ENCODE measurements at places on chromosomes 6 and 20. TPM values are rescaled to one million over a fixed set of nuclear protein-coding genes. Genes with fewer than 3 reads are reported as not detected.

DNA sequence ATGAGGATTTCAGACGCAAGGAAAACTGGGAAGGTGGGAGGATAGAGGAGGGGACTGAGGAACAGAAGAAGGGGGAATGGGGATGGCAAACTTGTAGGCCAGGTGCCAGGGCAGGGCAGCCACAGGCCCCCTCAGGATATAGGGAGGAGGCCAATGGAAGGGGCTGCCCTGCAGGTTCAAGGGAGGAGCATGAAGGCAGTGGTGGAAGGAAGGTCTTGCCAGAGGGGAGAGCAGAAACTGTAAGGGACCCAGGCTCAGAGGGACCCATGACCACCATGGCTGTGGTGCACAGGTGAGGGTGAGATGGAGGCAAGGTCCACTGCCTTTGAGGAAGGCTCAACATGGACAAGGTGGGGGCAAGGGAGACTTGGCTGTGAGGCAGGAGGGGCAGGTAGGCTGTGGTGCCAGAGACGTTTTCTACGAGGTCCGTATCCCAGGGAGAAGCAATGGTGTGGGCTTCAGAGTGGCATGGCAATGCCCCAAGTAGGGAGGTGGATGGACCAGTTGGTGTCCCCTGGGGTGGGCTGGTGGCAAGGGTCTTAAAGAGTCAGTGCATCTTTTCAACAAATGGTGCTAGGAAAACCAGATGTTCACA lies 22.7 kb downstream of the HLA-F start:
- no peak for DNase-seq

DNA sequence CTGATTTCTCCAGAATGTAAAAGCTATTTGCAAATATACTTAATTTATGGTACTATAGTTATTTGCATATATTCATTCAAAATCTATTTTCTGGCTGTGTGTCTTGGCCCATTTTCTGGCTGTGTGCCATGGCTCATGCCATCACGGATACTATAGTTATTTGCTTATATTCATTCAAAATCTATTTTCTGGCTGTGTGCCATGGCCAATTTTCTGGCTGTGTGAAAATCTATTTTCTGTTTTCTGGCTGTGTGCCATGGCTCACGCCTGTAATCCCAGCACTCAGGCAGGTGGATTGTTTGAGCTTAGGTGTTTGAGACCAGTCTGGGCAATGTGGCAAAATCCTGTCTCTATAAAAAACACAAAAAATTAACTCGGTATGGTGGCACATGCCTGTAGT lies 28.9 kb upstream of the RIPK1 start:
- no peak for DNase-seq

The CBLN4 gene
- not detected for total RNA-seq

The TAF4 gene
- total RNA-seq = 98.2 TPM

DNA sequence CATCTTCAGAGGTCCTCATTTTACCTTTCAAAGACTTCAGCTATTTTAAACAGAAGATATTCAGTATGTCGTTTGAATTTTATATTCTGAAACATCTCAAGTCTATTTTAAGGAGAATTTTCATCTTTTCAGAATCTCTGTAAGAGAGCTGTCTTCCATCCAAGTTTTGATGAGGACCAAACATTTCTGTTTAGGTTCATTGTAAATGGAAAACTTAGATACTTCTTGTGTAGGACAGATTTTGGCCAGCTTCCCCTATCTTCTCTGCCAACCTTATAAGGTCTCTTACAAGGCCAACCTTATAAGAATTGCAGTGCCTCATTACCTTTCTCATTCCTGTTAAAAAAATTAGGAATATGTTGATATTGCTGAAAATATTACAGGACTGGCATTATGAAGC lies 88.1 kb downstream of the AKAP7 start:
- DNase-seq = no peak

The SYCP2 gene
- 68.7 TPM for total RNA-seq

DNA sequence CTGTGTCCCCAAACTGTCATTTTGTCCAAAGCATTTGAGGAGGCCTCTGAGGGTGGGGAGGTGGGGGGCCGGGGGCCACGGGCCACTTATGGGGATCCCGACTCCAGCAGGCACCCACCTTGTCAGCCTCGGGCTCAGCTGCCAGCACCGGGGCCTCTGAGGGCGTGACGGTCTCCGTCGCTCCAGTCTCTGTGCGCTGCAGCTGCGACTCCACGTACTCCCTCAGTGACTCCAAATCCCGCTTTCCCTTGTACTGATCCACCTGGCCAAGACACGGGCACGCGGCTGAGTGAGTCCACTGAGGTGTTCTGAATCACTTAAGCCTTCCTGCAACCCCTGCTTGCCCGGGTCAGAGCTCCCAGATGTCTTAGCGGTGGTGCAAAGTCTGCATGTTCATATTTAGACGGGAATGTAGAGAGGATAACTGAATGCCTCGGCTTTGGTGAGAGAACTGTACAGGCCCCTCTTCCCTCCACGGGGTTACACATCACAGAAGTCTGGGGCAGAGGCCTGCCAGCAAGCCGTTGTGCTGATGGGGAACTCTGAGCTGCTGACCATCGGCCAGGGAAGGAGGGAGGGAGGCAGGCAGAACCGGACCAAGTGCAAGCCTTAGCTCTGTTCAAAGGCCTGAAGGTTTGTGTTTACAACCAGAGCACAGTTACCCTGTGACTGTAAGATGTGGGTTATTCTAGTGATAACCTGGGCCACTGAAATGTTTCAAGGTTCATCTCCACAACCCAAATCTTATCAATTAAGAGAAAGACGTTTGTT lies 21.8 kb downstream of the TXNDC5 start:
- no peak for DNase-seq

DNA sequence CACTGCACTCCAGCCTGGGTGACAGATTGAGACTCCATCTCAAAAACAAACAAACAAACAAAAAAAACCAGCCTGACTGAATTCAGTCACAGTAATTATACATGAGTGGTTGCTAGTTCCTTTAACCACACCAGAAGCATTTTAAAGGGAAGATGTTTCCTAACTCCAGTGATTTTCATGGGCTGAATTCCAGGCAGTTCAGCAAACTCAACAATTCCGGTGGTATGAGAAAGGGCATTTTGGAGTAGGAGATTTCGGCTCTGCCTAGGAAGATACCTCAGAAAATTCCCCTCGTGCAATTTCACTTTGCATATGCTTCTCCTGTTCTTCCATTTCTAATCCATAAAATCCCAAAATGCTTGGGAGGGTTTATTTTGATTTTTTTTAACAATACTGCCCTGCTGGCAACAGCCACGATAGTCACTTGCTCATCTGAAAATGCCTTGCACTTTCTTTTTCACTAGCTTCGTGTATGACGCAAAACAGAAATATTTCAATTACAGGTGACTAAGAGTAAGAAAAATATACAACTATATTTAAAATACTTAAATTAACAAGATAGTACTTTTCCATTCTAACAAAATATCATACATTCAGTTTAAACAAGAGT lies 48.3 kb upstream of the IPCEF1 start:
- DNase-seq = no peak

The ULBP3 gene
- 8.1 TPM for total RNA-seq

DNA sequence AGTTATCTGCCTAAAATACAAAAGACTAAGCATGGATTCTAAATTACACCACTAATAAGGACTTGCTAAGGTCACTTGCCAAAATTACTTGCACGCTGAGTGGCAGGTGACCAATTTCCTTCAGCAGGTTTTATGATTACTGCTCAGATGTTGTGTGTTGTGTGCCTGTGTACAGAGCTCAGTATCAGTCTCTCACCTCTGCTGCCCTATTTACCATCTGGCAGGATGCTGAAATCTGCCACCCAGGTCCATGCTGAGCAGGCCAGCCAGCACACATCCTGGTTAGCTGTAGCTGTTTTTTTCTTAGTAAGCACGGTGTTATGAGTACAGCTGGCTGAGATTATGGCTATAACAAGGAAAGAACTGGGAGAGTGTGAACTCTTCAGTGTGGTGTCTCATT lies 34.0 kb downstream of the ELOVL4 start:
- DNase-seq = no peak

The PNISR gene
- 81.5 TPM for total RNA-seq

DNA sequence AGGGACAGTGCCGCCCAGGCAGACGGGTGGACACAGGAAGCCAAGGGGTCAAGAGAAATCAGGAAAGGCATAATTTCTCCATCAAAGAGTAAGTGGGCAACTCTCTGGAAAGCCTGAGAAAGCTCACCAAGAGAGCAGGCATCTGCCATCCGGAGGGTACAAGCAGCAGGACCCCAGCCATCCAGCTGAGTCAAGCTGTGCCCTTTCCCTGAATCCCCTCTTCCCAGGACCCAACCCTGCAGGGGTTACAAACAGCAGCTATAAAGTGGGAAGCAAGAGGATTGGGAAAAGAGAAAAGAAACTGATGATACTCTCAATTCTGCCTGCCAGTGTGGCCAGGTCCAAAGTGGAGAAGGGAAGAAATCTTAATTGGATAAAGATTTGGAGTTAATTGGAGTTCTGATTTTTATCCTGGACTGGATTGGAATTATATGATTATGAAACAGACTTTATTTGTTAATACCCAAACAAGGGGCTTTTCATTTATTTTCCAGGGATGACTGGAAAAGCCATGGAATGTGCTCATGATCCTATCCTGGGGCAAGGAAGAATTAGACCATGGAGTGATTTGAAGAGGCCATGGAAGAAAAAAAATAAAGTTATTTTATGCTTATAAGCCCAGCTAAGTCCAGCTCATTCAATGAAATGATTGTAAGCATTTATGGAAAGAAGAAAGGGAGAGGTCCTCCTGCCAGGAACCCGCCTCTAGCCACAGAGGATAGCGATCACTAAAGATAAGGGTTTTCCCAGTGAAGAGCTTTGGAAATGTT lies 34.9 kb downstream of the NHLRC1 start:
- DNase-seq = no peak

DNA sequence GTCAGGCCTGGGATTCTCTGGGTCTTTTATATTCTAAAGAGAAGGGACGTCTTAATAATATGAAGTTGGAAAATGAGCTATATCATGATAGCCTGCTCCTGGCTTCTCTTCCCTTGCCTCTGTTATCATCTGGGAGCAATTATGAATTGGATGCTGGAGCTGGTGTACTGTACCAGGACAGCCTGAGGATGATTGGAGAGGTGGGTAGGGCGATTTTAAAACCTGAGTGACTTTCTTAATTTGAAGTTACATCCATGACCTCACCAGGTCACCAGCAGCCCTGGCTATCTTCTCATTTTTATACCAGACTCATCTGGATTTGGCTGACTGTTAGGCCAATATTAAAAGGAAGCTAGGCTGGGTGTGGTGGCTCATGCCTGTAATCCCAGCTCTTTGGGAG lies 317.6 kb downstream of the CLIC5 start:
- DNase-seq = no peak

DNA sequence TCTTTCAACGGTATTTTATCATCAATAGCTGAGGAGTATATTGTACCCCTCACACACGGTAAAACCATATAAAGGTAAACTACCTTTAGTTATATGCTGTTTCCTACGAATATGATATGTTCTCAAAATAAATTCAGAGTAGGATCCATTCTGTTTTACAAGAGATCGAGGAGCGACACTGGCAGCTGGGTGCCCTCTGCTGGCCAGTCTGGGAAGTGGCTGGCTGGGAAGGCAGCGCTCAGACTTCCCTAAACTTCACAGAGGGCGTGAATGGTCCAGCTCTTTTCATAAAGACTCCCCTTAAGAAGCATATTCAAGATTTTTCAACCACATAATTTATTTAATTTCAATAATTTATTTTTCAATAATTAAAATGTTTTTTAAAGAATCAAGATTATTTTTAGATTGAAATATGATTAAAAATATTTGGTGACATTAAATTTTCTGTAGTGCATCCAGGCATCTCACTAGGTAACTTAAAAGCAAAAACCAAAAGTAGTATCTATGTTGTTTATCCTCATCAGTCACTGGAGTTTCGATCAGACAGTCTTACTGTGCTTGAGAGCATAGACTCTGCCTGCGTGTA lies 187.5 kb upstream of the PDE10A start:
- DNase-seq = peak; percentile 59

The SULF2 gene
- total RNA-seq = 66.1 TPM

The VSX1 gene
- not detected for total RNA-seq

DNA sequence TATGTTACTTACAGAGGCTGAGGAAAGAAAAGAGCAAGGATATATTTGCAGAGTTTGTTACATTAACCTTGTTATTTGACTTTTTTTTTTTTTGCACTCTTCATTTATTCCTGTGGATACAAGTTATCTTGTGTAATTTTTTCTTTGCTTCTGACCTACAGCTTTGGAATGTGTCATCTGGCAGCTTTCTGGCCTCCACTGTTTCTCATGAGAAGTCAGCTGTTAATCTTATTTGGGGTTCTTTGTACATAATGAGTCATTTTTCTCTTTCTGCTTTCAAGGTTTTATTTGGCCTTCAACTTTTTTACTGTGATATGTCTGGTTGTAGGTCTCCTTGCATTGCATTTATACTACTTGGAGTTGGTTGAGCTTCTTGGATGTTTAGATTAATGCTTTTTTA lies 333.4 kb downstream of the SMOC2 start:
- DNase-seq = no peak

- DNase-seq = no peak
These were observed 201.5 kb downstream of the ZFAND3 start for GRCh38 chr6:38021029-38021428.

The CASS4 gene
- total RNA-seq = 0.67 TPM

GRCh38 chr6:87102151-87102621 lies 7.3 kb upstream of the CGA start:
- no peak for DNase-seq

The BLTP3A gene
- 41.6 TPM for total RNA-seq

The KHDC1L gene
- not detected for total RNA-seq

DNA sequence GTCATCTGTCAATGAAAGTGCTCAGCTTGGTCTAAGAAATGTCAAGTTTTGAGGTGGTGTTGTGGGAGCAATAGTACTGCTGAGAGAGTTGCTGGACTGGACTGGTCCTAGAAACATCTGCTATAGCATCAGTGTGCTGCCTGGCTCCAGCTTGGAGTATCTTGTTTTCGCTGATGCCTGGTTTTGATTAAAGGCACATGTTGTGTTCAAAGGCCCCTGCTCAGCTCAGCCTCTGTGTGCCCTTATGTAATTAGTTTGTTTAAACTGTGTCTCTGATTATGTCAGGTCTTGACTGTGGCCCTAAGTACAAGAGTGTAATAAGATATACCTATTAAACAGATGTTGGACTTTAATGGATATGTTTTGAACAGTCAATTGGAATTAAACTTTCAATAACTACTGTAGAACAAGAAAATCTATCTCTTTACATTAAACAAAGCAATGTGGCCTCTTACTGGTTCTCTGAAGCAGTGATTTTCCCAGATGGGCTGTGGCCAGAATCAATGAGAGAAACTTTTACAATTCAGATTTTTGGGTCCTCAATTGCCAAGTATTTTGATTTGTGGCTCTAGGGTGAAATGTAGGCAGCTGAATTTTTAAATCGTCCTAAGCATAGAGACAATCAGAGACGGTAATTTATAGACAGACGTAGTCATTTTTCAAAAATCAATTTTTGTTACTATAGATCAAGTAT lies 668.2 kb downstream of the DHX35 start:
- DNase-seq = no peak

The APOBEC2 gene
- 2.5 TPM for total RNA-seq

- no peak for DNase-seq
These were observed 15.5 kb downstream of the SS18L1 start for GRCh38 chr20:62159052-62159451.

The GDAP1L1 gene
- total RNA-seq = 4.2 TPM
